ENCODE measurements at places on chromosomes 16 and 17.

DNA sequence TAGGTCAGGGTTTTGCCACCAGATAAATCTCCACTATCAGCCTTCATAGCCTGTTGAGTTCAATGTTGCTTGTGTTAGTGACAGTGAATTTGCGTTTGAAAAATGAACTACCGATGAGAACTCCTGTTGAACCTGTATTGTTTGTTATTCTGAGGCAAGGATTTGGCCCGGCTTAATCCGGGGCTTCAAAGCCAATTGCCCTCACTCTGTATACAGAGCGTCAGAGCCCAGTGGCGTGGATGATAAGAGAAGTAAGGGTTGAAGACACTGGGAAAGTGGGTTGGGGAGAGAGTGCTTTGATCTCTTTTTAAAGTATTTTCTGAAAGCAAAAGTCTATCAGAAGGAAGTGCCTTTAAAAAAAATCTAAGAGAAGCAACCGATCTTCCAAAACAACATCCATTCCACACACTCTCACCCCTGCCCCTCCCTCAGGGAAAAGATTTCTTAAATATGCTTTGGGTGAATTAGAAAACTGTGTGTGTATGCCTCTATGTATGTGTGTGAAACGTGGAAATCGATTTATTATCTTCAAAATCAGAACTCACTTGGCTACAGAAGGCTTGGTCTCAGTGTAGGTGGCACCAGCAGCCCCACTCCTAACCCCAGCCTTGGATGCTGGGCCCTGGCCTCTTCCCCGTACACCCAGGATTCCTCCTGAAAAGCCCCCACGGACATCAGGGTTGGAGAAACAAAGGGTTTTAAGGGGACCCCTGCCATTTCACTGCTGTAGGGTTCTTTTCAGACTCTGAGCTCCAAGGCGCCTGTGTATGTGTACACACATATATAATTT, 8.8 kb downstream of the TBX4 start:
- no peak for DNase-seq

GRCh38 chr16:75225092-75225491, 6.3 kb downstream of the CTRB1 start:
- DNase-seq, result no peak

DNA sequence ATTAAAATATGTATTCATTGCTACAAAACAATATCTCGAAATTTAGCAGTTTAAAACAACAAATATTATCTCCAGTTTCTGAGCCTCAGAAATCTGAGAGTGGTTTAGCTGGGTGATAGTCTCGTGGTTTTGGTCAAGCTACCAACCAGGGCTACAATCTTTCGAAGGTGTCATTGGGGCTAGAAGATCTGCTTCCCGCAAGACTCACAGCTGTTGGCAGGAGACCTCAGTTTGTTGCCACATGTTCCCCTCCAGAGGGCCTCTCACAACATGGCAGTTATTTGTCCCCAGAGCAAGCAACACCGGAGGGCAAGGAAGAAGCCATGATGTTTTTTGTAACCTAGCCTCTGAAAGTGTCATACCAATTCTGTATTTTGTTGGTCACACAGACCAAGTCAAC, 12.0 kb upstream of the BCAS3 start:
- no peak for DNase-seq

DNA sequence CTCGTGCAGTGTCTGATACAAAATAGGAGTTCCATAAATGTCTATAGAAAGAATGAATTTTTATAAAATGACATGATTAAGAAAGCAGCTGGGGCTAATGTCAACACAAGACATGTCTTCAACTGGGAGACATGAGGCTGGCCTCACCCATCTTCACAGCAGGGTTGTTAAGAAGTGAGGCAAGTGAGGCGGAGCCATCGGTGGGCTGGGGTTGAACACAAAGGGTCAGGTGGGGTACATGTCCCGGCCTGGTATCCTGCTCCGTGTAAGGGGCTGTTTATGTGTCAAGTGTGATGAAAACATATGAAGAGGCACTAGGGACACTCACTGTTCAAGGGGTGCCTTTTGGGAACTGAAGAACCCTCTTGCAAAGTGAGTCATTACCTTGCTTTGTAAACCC, 22.1 kb downstream of the CDK5R1 start:
- no peak for DNase-seq

DNA sequence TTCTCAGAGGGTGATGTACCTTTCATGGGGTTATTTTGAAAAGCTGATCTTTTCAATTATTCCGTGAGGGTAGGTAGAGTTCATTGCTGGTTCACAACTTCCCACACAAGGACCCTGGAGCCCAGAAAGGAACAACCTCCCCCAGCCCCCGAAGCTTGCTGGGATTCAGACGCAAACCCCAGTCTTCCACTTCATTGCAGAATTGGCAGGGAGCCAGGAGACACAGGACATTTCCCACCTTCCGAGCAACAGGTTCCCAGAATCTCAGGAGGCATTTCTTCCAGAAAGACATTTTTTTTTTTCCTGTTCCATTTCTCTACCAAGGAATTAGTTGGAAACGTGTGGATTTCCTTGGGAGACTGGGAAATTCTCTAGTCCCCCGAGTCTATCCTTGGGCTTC, 106.1 kb downstream of the GP2 start:
- no peak for DNase-seq

DNA sequence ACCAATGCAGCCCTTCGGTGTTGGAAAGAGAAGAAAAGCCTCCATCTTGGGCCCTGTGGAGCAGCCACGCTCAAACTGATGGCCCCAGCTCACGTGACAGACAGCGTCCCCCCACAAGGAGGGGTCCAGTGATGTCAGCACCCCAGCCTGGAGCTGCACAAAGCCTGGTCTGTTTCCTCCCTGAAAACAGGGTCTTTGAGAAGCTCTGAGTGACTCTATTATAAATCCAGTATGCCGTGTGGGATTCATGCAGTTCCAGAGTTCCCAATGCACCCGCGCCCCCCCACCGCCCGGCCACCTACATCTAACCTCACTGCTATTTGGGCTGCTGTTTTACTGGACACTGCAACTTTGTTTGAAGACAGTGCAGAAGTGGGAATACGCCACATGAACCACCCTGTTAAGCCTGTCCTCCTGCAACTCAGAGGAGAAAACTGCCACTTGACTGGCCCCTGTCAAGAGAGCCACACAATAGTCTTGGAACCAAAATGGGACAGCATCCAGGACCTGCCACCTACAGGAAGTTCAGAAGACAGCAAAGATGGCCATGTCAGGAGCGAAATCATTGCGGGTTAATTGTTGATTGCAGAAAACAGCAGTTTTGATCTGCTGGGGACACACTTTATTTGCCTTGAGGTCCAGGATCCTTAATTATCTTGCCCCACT, 33.1 kb downstream of the PMP22 start:
- DNase-seq, result no peak

DNA sequence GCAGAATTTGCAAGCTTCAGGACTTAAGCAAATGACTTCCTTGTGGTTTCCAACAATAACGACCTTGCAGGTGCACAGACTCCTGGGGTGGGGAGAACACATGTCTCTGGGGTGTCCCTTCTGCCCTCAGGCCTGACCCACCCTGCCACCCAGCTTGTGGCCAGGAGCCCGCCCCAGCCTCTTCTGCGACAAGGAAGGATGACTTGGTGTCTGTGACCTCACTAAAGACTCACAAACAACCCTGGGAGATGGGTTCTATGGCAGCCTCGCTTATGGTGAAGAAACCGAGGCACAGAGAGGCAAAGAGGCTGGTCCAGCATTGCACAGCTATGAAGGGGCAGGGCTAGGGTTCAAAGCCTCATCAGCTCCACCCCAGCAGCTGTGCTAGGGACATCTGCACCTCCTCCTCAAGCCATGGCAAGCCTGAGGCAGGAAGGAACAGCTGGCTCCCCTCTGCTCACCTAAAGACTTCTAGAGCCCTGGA, 2.6 kb downstream of the ATP2A3 start:
- DNase-seq, result no peak

GRCh38 chr17:78337244-78338109, 22.4 kb downstream of the SOCS3 start:
- DNase-seq, result no peak

GRCh38 chr16:70551788-70552187, 28.2 kb downstream of the SF3B3 start:
- DNase-seq, result no peak

DNA sequence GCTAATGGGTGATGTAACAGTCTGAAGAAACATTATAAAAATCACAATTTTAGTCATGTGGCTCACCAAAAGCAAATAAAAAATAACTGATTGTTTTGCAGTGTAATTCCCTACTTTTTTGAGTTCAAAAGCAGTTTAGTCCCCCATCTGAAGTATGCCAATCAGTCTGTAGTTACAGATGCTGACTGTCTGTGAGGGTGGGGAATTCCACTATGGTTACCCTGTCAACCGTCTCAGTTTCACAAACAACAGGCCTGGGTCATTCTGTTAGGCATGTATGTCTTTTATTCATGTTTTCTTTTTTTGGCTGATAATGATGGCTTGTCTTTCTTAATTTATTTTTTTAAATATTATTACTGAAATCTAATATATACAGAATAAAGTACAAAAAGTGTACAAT, 69.3 kb downstream of the STXBP4 start:
- DNase-seq, result no peak

GRCh38 chr17:63819585-63820537, 7.4 kb upstream of the PSMC5 start:
- no peak for DNase-seq
